Large intestine (tissue), 12 donors: ENCODE measurements at places on chromosomes 2 and 18.

GRCh38 chr2:61549546-61549945, 11.4 kb upstream of the XPO1 start:
- no peak for DNase-seq

DNA sequence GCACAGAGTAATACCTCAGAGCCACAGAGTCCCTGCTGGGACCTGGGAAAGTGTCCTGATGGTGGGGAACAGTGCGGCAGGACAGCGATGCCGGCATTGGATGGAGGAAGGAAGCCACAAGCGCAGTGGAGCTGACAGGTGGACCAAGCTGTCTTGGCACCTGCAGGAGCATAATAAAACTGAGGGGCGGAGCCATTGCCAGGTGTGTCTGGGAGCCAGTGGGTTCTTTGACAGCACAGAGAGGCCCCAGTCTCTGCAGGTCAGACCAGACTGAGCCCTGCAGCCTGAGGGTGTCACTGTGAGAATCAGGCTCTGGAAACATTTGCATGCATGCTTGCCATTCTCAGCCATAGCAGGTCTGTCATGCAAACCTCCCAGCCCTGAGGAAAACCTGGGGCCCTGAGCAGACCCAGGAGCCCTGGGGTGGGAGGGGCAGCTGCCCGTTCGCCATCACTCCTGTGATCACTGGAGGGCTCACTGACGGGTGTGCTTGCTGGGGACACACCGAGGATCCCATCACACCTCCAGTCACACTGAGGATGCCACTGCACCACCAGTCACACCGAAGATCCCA, 210.5 kb upstream of the HDAC4 start:
- no peak for DNase-seq

DNA sequence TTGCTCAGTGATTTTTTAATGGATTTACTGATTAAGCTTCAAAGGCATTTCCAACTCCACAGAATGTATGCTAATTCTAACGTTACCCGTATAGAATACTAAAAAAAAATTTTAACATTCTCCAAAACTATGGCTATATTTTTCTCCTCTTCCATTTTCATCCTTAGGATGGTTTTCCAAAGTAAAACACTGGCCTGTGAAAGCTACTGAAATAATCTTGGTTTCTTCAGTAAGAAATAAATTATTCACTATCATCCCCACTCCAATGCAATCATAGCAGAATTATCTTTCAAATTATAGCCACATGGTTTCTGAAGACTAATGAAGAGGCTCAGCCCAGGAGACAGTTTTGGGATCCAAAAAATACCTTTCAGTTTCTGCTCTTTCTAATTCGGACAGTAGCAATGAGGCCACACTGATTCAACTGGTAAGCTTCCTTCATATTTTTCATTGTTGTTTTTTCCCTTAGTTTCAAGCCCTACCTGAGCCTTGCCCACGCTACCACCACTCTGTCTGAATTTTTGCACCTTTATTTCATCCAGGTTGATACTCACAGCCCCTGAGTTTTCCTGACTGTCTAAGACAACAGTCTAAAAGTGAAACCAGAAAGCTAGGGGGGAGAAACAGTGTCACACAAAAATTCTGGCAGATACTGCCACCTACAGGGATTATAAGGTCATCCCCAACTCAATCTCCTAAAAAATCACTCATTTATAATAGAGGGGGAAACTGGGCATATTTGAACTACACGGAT, 887.9 kb downstream of the NRXN1 start:
- peak; percentile 57 for DNase-seq

- DNase-seq = no peak
Observed at GRCh38 chr2:234157817-234158588, 107.5 kb downstream of the SPP2 start.

DNA sequence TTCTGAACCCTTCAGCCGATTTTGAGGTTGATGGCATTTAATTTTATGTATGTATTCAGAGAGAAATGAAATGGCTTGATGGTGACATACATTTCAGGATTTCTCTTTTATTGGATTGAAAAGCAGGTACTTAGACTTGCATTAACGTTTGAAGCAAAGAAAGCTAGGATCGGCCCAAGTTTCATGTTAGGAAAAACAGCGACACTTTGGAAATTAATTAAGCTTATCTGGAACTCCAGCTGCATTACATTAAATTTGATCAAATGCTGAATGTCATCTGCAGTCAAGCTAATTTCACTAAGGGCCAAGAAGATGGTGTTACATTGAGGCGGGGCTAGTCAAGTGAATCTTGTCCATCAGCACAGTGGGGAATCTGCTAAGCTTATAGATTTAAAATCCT, 441.8 kb downstream of the IRS1 start:
- no peak for DNase-seq

GRCh38 chr2:197940382-197940781, 136.0 kb downstream of the PLCL1 start:
- DNase-seq = no peak

DNA sequence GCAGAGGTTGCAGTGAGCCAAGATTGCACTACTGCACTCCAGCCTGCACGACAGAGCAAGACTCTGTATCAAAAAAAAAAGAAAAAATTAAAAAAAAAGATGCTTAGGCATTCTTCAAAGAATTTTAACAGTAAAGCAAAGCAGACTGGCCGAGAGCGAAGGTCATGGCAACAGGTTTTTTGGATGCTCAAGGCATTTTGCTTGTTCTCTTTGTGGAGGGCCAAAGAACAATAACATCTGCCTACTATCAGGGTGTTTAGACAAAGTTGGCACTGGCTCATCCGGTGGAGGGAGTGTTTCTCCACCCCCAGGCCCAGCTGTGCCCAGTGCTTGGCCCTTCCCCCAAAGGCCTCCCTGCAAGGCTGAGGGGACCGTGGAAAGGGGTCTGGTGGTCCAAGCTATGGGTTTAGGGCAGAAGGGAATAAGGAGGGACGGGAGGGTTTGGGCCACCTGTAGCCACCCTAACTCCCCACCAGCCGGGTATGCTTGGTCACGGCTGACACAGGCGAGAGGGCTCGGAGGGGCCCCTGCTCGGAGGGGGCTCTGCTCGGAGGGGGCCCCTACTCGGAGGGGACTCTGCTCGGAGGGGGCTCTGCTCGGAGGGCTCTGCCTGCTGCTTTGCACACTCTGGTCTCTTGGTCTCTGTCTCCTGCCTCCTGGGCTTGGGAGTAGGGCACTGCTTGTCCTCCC, 26.7 kb upstream of the ALLC start:
- no peak for DNase-seq

DNA sequence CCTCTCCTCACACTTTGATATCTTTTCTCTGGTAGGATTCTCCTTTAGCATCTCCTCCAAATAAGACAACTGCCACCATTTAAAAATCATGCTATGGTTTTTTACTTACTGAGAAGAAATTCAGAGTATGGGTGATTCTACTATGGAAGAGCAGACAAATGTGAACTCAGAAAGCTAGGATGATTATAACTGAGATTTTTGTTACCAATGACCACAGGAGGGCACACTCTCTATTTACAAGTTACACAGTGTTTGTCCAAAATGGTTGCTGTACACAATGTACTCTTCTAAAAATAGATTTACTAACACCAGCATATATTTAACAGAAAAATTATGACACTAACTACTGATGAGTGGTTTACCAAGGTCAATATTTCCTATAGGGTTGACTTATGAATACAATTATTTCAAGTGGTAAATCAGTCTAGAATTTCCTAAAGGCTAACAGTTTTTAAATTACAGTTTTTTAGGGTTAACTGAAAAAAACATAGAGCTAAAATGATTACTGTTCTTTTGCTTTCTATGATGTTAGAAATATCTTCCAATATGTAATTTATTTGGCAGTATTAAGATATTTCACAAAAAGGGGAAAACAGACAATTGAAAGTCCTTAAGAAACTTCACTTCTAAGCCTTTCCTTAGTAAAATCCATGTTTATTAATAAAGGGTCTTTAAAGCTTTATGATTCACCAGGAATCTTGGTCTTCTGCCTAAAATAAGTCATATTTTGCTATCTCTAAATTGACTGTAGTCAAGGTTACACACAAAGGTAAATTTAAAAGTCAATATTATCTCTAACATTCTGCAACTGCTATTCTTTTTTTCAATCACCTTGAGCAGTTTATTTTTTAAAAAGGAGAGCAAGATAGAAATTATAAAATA, 57.2 kb downstream of the MAP4K3 start:
- DNase-seq = no peak

GRCh38 chr2:63003351-63003750, 47.3 kb upstream of the OTX1 start:
- no peak for DNase-seq
